ENCODE measurements at places on chromosomes 13 and 19. TPM values are rescaled to one million over a fixed set of nuclear protein-coding genes. Genes with fewer than 3 reads are reported as not detected.

The ZNF470 gene
- 29.7 TPM for total RNA-seq

The TEX101 gene
- not detected for total RNA-seq

The CACNG7 gene
- total RNA-seq = 10.3 TPM

The LPAR2 gene
- 43.8 TPM for total RNA-seq
